ENCODE measurements at places on chromosomes 7 and 10.

- no peak for DNase-seq
Measured at GRCh38 chr7:32591938-32592337, 96.6 kb downstream of the AVL9 start.

DNA sequence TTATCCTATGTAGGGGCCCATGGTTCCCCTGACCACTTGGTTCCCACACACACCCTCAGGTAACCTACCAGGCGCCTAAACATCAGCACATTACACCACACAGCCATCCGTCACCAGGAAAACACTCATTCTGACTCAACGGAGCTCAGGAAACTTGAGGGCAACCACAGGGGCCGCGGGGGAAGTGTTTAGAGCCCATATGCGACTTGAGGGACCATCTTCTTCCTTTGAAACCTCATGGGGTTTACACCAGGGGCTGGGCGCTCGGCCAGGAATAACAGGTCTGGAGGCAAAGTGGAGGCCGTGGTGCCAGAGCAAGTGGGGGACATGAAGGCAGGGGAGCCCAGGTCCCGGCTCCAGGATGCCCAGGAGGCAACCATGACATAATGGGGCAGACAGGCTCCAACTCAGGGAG lies 1.5 kb downstream of the STX1A start:
- DNase-seq = no peak

DNA sequence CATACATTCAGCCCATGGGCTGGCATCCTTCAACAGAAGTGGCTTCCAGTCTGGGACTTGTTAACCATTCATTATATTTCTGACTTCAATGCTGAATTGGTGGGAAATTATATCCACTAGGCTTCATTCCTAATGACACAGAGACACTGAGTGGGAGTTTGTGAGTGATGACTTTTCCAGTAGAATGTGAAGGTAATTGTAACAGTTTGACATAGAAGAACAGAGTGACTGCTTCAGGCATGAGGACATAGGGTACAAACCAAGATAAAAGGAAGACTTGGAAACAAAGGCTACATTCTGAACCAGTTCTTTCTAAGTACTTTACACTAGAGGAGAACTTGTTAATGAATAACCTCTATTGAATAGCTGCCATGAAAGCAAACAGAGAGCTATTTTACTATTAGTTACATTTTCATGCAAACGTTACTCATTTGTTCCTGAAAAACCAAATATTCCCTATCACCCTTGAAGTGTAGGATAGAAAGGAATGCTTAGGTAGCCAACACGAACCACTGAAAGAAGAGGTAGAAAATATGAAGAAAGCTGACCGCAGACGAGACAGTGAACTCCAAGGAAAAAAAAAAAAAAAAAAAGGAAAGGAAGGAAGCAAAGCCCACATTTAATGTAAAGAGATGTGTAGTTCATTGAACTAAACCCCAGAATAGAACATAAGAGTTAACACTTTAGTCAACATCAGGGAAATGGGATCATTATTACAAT lies 237.0 kb upstream of the SEMA3C start:
- peak; percentile 87 for DNase-seq

GRCh38 chr7:113424185-113424817 lies 305.9 kb upstream of the SMIM30 start:
- no peak for DNase-seq

DNA sequence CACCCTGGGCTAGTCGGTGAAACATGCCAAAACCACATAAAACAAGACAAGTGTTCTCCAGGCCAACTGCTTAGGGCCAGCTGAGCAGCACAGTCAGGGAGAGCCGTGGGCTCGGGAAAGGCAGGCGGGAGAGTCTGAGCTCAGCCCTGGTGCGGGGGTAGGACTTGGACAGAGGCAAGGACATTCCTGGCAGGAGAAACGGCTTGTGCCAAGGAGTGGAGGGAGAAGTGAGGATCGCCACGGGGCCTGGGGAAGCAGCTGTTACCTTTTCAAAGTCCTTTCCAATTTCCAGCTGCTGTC lies 4.2 kb downstream of the ELN start:
- DNase-seq = no peak

DNA sequence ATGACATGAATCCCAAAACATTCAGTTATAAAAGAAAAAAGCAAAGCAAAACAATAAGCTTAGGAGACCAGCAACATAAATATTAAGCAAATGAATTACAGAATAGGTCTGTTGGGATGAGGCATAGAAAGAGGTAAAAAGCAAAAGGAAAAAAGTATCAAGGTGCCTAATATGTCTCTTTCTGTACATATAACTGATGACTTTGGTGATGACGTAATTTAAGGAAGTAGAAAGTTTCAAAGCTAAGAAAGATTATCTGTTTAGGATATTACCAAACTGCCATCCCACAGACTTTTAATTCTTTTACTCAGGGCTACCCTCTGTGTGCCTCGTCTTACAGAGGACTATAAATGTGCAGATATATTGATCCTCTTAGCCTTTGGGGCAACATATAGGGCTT lies 1066.5 kb downstream of the SORCS3 start:
- DNase-seq = no peak

- no peak for DNase-seq
Measured at GRCh38 chr10:133465950-133466474, 12.3 kb downstream of the SCART1 start.

- no peak for DNase-seq
Measured at GRCh38 chr10:12541446-12542067, 192.2 kb downstream of the CAMK1D start.

DNA sequence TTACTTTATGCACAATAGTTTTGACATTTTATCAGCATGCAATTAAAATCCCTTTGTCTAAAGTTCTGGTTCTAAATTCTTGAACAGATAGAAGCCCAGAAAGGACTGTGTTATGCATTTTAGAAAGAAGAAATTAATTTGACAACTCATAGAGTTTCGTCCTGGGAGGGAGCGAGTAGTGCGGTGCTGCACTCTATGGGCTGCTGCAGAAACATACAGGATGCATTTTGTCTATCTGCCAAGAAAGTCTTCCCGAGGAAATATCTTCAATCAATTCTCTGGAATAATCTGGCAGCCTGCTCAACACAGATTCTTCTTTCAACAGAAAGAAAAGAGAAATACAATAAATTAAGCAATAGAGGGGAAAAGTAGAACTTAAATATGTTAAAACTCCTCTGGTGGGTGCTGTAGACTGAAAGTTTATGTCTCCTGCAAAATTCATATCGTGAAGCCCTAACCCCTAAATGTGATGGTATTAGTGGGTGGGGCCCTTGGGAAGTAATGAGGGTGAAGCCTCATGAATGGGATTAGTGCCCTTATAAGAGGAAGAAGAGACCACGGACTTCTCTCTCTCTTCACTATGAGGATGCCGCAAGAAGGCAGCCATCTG lies 39.0 kb upstream of the IFRD1 start:
- DNase-seq = peak; percentile 51

DNA sequence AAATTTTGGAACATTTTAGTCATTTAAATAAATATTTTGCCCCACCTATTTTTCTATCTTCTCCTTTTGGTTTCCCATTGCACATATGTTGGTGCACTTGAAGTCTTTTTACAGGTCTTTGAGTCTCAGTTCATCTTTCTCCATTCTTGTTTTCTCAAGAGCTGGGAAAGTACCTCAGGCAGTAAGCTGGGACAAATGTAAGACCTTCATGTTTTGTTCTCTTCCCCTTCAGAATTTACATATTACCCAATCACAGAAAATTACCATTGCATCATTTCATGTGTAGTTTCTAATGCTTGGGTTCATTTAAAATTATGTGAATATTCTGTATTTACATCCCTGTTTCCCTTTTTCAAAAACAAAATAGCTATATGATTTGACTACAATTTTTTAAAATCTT lies 1150.0 kb upstream of the POT1 start:
- DNase-seq = no peak

DNA sequence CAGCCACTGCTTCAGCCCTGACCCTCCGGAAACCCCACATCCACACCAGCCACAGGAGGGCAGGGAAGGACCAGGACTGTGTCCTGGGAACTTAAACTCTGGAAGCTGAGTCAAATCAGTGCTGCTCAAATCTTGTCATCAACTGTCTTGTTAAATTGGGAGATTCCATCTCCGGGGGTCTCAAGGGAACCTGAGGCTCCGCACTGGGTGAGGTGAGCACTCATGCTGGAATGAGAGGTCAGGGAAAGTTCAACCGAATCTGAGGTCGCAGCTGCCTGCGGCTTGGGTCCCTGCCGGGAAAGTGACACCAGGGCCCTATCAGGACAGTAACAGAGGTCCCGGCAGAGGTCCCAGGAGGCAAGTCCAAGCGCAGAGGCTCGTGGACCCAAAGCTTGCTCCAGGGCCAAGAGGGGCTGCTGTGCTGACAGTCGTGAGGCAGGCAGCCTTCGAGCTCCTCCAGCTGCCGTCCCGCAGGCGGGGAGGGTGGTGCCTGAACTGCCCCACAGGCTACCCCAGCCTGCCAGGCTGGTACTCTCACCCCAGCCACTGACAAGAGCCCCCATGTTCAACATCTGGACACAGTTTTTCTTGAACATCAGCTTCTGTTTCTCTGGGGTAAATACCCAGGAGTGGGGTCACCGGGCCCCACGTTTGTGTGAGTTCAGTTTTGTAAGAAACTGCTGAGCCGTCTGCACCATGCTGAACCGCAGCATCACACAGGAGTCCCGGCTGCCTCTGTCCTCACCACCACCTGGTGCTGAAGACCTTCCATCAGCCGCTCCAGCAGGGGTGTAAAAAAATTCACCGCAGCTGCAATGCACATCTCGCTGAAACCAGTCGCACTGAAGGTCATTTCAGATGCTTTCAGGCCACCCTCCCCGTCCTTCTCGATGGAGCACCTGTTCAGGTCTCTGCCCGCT lies 101.0 kb downstream of the DIP2C start:
- no peak for DNase-seq

DNA sequence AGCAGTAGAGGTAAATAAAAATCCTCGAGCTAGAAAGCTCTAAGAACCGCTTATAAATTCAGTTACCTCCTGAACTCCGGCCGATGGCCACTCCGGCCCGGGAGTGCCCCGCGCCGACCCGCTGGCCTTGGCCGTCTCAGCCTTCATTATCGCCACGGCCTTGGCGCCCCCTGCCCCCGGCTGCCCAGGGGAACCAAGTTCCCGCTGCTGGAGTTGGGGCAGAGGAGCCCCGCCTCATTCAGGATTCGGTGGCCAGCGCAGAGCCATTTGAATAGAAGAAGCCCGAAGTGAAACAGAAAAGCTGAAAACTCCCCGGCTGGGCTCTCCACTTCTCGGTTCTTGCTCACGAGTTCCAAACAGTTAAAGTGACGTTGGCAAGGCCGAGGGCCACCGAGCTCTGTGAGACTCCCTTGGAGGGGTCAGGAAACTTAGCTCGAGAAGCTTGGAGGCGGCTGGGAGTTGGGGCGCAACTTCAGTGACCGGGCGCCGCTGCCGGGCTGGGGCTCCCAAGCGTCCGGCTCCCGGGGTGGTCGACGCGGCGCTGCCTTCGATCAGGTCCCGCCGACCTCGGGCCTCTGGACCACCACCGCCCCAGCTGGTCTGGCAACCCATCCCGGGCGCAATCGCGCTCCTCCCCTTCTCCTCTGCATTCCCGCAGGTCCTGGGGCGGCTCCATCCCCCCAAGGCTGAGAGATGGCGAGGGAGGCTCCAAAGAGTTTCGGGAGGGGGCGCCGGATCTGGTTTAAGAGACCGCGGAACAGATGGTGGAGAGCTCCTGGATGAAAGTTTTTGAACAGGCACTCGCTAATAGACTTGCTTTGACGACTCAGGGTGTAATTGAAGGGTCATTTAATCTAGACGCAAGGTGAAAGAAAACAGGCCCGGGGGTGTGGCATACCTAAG lies 5.8 kb upstream of the FEZF1 start:
- DNase-seq = no peak

GRCh38 chr10:70348228-70348850 lies 34.1 kb downstream of the LRRC20 start:
- DNase-seq = peak; percentile 25

- DNase-seq = no peak
Measured at GRCh38 chr7:65923316-65923715, 50.4 kb downstream of the VKORC1L1 start.

- DNase-seq = no peak
Measured at GRCh38 chr7:75967487-75967997, 26.9 kb downstream of the TMEM120A start.

- DNase-seq = peak; percentile 88
Measured at GRCh38 chr10:123559066-123559822, 106.9 kb upstream of the GPR26 start.

DNA sequence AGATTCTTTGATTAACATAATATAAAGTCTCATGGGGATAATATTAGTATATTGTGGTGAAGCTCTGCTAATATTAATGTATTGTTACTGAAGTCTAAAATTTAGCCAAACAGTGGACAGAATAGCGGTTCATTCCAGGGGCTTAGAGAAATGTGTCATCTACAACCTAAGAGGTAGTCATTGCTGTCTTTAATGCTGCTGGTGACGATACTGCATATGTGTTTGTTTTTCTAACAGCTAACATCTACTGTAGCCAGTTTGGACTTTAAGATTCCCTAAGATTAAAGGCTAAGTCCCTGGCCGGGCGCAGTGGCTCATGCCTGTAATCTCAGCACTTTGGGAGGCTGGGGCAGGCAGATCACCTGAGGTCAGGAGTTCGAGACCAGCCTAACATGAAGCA lies 102.0 kb upstream of the SAMD8 start:
- DNase-seq = no peak

GRCh38 chr7:16739863-16740622 lies 13.5 kb upstream of the TSPAN13 start:
- peak; percentile 80 for DNase-seq

DNA sequence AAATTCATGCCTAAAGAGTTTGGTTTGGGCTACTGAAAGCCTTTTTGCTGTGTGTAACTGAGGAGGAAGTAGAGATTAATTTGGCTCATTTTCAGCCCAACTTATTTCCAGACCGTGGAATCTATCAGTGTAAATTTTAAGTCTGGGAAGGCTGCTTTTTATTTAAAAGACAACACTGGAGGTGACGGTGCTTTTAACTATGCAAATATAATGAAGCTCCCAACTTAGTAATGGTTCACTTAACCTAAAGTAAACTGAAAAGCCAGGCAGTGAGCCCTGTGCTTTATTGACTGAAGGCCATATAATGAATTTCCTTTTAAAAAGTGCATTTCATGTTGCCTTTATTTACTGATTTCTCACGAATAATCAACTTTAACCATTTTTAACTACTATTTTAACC lies 127.2 kb downstream of the NPY start:
- DNase-seq = no peak

DNA sequence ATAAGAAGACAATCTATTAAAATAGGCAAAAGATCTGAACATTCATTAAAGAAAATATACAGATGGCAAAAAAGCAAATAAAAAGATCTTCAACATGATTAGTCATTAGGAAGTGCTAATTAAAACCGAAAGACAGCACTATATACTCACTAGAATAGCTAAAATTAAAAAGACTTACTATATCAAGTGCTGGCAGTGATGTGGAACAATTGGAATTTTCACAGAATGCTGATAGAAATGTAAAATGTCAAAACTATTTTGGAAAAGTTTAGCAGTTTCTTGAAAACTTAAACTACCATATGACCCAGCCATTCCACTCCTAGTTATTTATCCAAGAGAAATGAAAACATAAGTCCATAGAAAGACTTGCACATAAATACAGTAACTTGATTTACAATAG lies 25.0 kb upstream of the TLL2 start:
- no peak for DNase-seq

DNA sequence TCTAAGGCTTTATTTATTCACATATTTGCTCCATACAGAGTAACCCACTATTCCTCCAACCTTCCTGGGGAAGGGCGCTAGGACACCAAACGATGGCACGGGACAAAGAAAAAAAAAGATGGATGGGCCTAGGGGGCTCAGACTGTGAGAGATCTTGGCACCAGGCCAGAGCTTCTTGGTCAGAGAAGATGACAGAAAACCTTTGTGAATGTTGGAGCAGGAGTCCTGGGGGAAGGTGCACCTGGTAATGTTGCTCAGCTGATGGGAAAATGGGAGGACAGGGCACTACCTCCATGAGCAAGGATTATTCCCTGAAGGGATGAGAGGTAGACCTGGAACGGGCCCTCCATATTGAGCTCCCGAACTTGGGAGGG lies 1.4 kb upstream of the SH3PXD2A start:
- DNase-seq = no peak

Measured in A549 (cell line).